Right cardiac atrium (tissue), 5 donors: ENCODE measurements at places on chromosomes 2 and 18. TPM values are rescaled to one million over a fixed set of nuclear protein-coding genes. Genes with fewer than 3 reads are reported as not detected.

Gene RGPD3
- 0.25 TPM for total RNA-seq

Gene CENPA
- total RNA-seq: not detected

Gene RNU2-63P
- total RNA-seq: not detected

Gene STPG4
- not detected for total RNA-seq

DNA sequence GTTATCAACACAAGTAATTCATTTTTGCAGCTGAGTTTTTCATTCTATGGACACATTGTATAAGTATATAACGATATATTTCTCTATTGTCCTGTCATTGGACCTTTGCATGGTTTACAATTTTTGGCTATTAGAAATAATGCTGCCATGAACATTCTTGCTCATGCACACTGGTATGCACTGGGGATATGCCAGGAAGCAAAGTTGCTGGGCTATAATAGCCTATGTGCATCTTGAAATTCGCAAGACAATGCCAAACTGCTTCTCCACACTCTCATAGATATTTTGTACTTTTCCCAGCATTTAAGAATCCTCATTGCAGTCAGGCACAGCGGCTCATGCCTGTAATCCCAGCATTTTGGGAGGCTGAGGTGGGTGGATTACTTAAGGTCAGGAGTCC lies 852.6 kb upstream of the ID2 start:
- DNase-seq: no peak

- DNase-seq: no peak
Measured at GRCh38 chr2:135373702-135374101, 157.3 kb downstream of the ZRANB3 start.
